ENCODE measurements at places on chromosomes 13 and 19.
A peak's percentile ranks its signal among the peaks of the same experiment; 100 is the strongest.

GRCh38 chr19:24159707-24160106, 72.7 kb downstream of the ZNF254 start:
- peak; percentile 4 for DNase-seq

GRCh38 chr13:36919171-36919832, 736 bp downstream of the SMAD9 start:
- peak; percentile 73 for DNase-seq

- DNase-seq = no peak
Observed at GRCh38 chr19:48497728-48498594, 13.7 kb downstream of the LMTK3 start.

DNA sequence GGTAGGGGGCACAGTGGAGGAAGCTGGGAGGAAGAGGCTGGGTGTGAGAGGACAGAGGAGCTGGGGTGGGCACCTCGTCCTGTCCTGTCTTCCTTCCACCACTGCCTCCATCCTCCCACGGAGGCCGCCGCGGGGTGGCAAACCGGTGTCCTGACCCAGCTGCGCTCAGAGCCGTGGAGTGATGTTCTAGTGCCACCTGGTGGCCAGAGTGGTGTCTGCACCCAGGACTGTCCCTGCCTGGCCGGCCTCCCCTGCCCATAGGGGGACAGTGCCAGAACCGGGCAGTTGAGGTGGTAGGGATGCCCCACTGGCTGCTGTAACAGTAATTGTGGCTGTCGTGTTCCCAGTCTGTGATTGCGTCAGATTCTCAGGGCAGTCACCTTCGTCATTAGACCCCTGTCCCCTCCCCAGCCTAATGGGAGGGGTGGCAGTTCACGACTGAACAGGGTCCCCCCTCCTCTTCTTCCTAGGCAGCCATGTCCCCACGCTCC, 11.1 kb upstream of the ARRDC2 start:
- DNase-seq = peak; percentile 31

DNA sequence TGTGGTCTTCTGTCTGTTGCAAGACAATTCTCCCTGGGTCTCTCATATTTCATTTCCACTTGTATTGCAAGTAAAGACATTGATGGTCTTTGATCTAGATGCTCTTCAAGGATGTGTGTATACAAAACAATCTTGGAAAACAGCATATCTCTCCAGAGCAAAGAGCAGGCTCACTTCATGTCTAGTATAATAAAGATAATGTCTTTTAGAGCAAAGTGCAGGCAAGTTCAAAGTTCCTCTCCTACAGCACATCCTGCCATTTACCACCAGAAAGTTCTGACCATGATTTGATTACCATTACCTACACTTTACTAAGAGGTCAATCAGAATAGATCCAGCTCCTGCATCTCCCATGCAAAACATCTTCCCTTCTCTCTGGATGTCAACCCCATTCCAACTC, 162.8 kb downstream of the DIAPH3 start:
- no peak for DNase-seq

GRCh38 chr19:32570081-32570785, 10.8 kb upstream of the PDCD5 start:
- peak; percentile 58 for DNase-seq

DNA sequence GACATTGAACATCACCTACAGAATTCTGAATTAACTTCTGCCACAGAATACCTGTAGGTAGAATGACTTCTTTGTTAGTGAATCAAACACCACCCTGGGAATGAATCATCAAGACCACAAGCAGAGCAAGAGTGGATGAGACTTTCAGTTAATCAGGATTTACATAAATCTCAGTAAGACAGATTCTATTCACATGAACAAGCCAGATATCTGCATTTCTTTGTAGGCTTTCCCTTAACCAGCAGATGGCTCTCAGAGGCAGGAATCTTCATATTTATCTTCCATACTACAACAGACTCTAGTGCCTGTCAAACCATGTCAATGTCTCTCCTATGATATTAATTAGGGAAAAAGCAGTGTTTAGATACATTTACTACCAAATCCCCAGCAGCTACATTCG, 412.1 kb downstream of the KLF12 start:
- DNase-seq = no peak

DNA sequence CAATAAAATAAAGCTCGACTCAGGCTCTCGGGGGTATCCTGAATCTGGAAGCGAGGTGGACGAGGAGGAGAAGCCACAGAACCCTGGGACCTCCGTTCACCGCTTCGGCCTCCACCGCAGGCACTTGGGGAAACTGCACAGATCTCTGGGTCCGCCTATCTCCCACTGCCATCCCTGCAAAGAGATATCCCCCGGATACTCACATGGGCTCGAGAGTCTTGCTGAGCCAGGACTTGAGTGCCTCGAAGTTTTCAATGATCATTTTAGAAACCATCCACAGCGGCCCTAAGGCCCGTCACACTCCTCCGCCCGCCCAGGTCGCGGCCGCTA, 589 bp downstream of the RBM26 start:
- no peak for DNase-seq

GRCh38 chr19:1807695-1808394, 4.2 kb downstream of the ATP8B3 start:
- no peak for DNase-seq

DNA sequence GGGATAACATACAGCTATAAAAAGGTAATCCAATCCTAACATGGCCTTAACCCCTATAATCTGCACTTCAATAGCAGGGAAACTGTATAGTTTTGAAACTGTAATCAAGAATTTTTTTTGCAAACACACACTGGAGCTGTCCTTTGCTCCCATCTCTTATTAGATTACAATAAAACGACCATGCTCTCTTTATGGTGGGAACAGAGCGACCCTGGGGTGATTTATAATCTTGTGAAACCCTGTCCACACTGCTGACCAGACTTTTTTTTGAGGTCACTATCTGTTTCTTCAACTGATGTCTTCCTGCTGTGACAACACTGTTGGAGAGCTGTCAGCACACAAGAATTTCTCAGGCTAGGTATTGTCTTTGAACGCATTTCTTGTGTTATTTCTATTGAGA, 35.3 kb downstream of the DACH1 start:
- DNase-seq = no peak

GRCh38 chr19:11722414-11722813, 16.3 kb downstream of the ZNF823 start:
- DNase-seq = no peak

DNA sequence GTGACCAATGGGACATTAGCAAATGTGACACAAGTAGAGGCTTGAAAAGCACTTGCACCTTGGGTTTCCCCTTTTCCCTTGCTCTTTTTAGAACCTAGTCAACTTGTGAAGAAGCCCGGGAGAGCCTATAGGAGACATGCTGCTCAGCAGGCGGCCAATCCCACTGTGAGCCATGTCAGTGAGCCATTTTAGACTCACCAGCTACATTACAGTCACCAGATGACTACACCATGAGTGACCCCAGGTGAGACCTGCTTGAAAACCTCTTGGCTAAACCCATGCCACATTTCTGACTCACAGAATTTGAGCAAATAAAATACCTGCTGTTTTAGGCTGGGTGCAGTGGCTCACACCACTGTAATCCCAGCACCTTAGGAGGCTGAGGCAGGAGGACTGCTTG, 317.5 kb downstream of the KLF12 start:
- DNase-seq = no peak

GRCh38 chr19:42442833-42443232, at the start of gene CXCL17:
TSS of gene CXCL17 (minus strand) at chr19:42442946. CDS start at chr19:42442832, 114 bp downstream.
- no peak for DNase-seq

DNA sequence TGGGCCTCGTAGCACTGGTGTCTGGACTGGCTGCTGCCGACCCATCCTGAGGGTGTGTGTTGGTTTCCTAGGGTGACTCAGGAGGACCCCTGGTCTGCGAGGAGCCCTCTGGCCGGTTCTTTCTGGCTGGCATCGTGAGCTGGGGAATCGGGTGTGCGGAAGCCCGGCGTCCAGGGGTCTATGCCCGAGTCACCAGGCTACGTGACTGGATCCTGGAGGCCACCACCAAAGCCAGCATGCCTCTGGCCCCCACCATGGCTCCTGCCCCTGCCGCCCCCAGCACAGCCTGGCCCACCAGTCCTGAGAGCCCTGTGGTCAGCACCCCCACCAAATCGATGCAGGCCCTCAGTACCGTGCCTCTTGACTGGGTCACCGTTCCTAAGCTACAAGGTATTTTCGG, 13.8 kb downstream of the TIMM13 start:
- DNase-seq = no peak

DNA sequence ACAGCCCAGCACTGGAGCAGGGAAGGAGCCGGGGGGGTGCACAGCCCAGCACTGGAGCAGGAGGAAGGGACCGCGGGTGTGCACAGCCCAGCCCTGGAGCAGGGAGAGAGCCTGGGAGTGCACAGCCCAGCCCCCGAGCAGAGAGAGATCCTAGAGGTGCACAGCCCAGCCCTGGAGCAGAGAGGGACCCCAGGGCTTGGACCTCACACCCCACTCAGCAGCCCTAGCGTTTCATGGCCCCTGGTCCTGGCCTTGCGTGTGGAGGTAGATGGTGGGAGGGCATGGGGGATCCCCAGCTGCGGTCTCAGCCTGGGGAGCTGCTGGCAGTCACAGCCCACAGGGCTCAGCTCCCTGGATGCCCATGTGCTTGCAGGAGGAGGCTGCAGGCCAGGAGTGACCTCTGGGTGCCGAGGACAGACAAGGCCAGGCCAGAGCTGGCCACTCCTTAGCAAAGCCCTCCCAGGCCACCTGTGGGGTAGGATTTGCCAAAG, 25.1 kb downstream of the GAS6 start:
- DNase-seq = no peak

DNA sequence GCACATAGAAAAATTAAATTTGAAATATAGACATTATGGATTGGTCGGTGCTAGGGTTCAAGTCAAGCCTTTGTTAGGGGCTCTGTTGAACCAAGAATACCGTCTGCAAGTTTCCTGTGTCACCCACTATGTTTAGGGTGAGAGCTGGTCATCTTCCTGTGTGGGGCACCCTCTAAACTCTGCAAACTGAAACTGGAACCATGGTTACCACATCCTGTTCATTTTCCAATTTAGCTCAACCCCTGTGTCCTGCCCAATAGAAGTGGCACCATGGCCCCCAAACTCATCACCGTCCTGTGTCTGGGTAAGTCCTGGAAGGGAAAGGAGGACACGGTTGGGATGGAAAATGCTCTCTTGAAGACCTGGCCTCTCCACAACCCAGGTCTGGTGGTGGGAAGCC, 29.9 kb downstream of the LAIR2 start:
- no peak for DNase-seq

DNA sequence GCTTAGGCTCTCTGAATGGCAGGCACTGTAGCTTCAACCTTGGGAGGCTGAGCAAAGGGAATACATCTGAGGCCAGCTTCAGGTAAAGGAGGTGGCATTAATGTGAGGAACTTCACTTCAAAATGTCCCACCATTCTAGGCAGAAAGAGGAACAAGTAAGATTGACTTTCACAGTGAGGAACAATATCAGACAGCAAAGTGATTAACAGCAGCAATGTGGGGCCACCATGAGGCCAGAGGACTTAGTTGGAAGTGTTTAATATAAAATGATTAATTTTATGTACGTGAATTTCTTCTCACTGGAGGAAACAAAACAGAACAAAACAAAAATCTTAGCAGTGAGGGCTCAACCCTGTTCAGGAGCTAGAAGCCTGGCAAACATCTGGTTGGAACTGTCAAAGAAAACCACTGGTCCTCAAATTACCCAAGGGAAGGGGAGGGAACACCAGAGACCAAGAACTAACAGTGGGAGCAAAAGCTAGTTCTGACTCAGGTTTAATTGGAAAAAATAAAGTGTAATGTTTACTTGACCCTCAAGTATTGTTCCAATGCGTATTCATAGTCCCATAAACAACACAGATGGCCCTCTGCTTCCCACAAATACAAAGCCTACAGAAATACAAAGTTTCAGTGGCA, 43.9 kb upstream of the FRY start:
- peak; percentile 60 for DNase-seq

DNA sequence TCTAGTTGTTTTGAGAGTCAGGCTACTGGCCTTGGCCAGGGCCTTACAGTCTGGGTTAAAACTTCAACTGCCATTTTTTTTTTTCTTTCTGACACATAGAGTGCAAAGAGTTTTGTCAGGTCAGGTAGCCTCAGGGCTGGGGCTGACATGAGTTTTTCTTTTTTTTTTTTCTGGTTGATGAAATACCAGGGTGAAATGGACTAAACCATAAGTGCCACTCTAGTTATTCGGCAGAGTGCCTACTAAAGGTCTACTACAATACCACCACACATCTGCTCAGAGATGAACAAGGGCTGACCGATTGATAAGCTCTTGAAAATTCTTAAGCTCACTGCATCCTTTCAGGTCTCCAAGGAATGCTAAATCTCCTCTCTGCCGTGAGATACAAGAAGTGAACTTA, 4.4 kb upstream of the ZNF320 start:
- no peak for DNase-seq

GRCh38 chr13:23466144-23467002, 32.9 kb upstream of the SACS start:
- peak; percentile 94 for DNase-seq

DNA sequence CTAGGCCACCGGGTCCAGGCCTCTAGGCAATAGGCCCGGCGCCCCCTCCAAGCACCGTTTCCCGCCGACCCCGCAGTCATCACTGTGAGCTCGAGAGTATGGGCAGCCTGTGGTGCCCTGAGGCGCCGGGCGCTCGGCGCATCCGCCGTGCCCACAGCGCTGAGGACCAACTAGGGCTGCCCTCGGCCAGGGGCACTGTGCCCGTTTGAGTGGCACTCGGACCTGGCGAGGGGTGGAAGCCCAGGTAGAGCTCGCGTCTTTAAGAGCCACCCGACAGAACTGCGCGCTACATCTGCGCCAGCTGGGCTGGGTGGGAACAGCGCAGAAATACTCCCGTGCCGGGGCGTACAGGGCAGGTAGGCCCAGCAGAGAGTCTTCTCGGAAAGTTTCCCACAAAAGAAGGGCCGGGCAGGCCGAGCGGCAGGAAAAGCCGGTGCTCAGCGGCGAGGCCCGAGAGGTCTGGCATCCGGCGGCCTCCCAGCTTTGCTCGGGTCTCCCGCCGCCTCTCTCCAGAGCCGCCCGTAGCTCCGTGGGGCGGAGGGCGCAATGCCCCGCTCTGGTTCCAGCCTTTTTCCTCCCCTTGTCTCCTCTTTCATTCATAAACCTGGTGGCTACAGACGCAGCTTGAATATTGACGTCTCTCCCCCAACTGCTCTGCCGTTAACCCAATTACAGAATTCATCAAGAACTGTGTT, 5.4 kb upstream of the SOX1 start:
- no peak for DNase-seq

DNA sequence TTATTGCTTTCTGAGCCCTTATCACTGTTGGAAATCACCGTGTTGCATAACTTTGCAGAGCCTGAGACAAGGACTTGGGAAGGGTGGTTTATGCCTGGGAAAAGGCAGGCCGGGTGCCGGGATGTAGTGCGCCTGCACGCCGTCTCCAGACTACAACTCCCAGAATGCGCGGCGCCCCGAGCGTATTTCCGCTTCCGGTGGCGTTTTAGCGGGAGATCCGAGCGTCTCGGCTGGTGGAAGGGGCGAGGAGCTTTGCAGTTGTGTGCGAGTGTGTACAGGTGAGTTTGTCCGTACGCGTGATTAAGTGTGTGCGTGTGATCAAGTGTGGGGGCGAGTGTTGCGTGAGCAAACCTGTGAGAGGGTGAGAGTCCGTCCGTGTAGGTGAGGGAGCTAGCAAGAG, 75.4 kb downstream of the PEG3 start:
- peak; percentile 4 for DNase-seq

- no peak for DNase-seq
Observed at GRCh38 chr13:27670861-27671260, 49.2 kb downstream of the POLR1D start.
